ENCODE measurements at places on chromosomes 11 and 22. TPM values are rescaled to one million over a fixed set of nuclear protein-coding genes. Genes with fewer than 3 reads are reported as not detected.

The LARGE1 gene
- 3.7 TPM for total RNA-seq

The C11orf42 gene
- total RNA-seq = not detected

The MCM5 gene
- 93.9 TPM for total RNA-seq

The TMEM25 gene
- 0.59 TPM for total RNA-seq

The PHLDA2 gene
- total RNA-seq = 128 TPM

The POU2AF3 gene
- 1.00 TPM for total RNA-seq

The WNT11 gene
- 1.4 TPM for total RNA-seq

The PTGDR2 gene
- 0.10 TPM for total RNA-seq

The ALDH3B1 gene
- total RNA-seq = 124 TPM

The IGF2 gene
- total RNA-seq = 3.5 TPM

The OR52E2 gene
- total RNA-seq = not detected

The P2RX3 gene
- total RNA-seq = not detected

The OSBP2 gene
- total RNA-seq = 10.5 TPM

The PHF5A gene
- total RNA-seq = 62.9 TPM

The AIFM3 gene
- total RNA-seq = 1.5 TPM

The OR52N4 gene
- not detected for total RNA-seq

The LDHAL6A gene
- total RNA-seq = not detected

The KRTAP5-3 gene
- total RNA-seq = not detected

The OR4D5 gene
- total RNA-seq = not detected

The CDCA5 gene
- 62.0 TPM for total RNA-seq

The SMTN gene
- 31.4 TPM for total RNA-seq

The DAGLA gene
- total RNA-seq = 8.2 TPM

The EHF gene
- 0.48 TPM for total RNA-seq

The FAM111A gene
- total RNA-seq = 6.5 TPM

The ALX4 gene
- 2.9 TPM for total RNA-seq

The LGALS12 gene
- not detected for total RNA-seq

The KCNE3 gene
- not detected for total RNA-seq

The DLG2 gene
- 0.28 TPM for total RNA-seq

The SBF1 gene
- total RNA-seq = 19.2 TPM

The ST14 gene
- total RNA-seq = 0.30 TPM

The HBE1 gene
- total RNA-seq = not detected

The DRICH1 gene
- total RNA-seq = 0.36 TPM

The MS4A4E gene
- not detected for total RNA-seq

Data from A549 treated with GW870086 at 1 μM for 4 hours (cell line).